Midbrain (tissue), 1 donor: ENCODE measurements at places on chromosomes 5 and 9.

DNA sequence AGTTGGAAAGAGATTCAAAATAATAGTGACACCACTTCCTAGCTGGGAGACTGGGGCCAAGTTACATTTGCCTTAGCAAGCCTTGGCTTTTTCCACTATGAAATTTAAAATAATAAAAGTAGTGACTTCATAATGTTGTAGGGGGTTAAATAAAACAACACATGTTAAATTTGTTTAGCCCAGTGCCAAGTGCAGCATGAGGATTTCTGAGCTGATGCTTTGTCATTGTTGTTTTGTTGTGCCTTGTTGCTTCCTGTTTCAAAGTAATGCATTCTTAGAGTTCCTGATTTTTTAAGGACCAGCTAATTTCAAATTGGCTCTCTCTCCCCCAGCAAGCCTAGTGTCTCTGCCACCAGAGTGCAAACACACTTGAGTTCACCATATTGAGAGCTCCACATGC is 270.7 kb upstream of the PAPPA start:
- no peak for DNase-seq

DNA sequence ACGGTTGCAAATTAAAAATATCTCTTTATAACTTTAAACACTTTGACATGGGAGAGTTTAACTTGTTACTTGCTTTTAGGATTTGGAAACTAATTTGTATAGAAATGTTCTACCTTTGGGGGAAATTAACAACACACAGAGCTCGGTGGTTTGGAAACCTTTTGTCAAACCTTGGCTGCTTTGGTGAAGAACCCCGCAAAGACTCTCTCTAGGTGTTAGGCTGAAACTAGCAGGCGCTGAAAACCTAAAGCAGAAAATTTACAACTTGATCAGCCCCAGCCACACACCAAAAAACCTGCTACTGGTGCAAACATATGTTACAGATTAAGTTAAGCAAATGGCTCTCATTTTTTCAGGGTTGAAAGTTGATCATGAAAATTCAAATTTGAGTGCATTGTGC is 25.8 kb downstream of the NR2F1 start:
- no peak for DNase-seq

- no peak for DNase-seq
Measured at GRCh38 chr5:177378884-177379883, 5.0 kb upstream of the SLC34A1 start.

DNA sequence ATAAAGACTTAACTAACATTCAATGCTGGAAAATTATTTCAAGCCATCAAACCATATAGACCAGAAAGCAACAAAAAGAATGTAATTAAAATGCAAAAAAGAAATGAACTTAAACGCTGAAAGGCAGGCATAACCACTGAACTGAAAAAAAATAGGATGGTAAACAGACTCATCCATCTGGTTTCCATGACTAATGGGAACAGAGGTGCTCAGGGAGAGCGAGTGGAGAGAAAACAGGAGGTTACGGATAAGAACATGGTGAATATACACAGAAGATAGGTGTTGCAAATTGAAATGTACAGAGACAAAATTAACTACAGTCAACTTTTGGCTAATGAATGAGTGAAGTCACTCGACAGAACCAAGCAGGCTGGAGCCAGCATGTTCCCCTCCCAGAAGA is 43.5 kb upstream of the RNF38 start:
- no peak for DNase-seq

- DNase-seq, result no peak
Measured at GRCh38 chr9:16143310-16143709, 590.5 kb downstream of the CCDC171 start.

DNA sequence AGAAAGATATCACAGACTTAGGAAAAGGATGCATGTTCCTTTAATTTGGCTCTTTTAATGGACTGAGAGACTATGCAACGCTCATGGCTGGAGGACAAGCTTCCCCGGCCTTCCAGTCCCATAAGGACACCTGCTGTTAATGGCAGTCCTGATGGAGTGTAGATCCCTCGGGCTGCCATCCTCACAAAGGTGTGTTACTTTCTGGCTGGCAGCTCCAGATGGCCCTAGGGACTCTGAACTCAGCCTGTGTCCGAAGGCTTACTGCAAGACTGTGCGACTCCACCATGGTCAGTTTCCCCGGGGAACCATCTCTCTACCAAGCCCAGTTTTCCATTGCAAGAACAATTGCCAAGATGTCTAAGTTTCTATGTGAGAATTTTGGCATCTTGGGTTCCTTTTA is 25.5 kb upstream of the KCNIP1 start:
- DNase-seq, result no peak

DNA sequence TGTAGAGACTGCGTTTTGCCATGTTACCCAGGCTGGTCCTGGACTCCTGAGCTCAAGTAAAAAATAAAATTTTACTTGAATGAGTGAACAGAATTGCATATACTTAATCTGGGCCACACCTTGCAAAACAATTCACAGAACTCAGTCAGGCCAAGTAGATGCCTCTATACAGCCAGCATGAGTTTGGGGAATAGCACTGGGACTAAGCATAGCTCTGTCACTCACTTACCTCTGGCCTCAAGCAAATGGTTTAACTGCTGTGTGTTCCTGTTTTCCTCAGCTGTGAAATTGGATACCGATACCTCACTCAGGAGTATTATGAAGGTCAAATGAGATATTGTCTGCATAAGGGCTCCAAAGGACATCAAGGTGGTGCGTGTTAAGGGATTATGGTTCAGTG is 10.9 kb upstream of the FRMPD1 start:
- DNase-seq, result no peak

DNA sequence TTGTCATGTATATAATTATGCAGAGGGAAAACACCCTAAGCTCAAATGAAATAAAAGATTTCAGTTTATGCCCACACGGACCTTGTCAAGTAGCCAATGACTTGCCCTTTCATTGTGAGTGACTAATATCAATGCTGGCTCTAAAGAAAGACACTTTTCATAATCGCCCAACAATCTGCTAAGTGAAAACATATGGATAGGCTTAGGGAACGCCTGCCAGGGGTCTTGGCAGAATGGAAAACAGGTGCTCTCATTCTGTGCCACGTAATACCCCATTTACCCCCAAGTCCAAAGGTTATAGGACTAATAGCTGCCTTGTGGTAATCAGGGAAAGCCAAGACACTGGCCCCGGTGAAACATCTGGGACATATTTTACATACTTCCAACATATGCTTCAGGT is 157.7 kb downstream of the SLF1 start:
- DNase-seq, result no peak

- DNase-seq, result no peak
Measured at GRCh38 chr5:174777111-174777510, 52.7 kb downstream of the MSX2 start.

- DNase-seq, result no peak
Measured at GRCh38 chr5:143006501-143006900, 236.3 kb downstream of the ARHGAP26 start.

DNA sequence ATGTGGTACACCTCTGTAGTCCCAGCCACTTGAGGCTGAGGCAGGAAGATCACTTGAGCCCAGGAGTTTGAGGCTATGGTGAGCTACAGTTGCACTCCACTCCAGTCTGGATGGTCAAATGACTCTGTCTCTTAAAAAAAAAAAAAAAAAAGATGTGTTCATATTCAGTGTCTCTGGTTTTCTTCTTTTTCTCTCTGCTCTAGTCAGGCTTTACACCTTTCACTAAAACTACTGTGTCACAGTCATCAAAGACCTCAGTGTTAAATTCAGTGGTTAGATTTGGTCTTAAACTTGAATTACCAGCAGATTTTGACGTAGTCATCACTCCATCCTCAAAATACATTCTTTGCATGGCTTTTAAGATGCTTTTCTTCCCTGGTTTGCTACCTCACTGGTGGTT is 28.8 kb downstream of the NAA35 start:
- no peak for DNase-seq

DNA sequence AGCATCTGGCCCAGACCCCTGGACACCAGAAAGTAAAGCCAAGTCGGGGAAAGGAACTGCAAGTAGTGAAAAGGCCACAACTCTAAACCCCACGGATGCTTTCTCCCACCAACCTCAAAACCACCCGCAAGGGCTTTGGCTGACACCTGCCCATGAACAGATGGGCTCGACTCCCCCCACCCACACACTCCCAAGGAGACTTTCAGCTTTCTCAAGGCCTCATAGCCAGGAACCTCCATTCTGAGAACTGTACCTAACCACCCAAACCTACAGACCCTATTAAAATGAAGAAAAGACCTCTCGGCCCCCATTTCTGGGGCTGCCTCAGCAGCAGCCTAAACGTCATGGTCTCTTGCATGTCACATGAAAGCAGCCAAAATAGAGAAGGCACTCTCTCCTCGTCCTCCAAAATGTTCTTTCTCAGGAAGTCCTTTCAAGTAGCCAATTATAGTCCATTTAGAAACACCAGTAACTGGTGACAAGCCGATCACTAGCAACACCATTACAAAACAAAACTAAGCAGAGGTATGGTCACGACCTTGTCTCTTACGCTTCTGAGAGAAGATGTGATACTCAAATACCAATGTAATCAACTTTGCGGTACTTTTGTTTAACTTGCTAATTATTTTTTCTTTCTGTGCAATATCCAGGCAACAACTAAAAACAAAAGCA is 2.9 kb downstream of the B4GALT1 start:
- peak; percentile 15 for DNase-seq

DNA sequence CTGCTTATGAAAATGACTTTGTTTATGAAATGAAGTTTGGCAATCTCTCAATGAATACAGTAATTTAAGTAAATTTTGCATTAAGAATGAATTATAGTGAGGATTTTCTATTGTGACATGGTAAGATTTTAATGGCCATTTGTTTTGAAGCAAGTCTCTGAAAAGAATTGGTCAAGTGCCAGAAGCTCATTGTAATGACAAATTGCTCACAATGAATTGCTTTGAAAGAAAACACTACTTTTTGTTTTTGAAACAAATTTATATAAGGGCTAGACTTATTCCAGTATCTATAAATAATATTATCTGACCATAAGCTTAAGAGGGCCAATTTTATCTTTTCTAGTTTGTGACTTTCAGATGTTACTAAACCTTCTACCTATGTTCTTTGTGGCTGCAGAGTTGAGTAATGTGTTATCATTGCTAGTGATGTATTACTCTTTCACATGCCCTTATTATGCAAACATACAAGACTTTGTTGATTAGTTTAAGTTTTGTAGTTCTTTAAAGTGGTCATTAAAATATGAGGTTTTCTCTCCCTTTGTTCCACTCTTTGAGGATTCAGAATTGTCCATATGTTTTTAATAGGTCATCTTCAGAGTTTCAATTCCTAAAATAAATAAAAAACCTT is 93.0 kb upstream of the ZNF608 start:
- peak; percentile 33 for DNase-seq

- DNase-seq, result no peak
Measured at GRCh38 chr9:36928670-36929349, 105.3 kb downstream of the PAX5 start.

DNA sequence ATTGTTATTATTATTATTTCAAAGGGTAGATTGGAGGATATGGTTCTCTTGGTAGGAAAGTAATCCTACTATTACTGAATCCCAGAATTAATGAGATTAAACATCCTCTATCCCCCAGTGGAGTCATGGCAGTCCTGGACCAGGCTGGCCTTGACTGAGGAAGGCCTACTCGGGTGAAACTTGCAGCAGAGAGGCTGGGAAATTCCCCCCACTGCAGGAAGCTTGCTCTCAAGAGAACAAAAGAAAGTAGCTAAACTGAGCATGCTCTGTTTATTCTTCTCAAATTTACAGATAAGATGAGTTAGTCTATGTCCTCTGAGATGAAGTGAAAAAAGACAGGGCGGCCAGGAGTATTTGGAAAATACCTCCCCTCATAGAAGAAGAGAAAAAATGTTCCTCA is 233.9 kb upstream of the RPS23 start:
- DNase-seq, result no peak

GRCh38 chr9:2787065-2787464 is 56.8 kb downstream of the PUM3 start:
- no peak for DNase-seq

- no peak for DNase-seq
Measured at GRCh38 chr9:110276781-110277180, 20.5 kb upstream of the TXN start.

- DNase-seq, result no peak
Measured at GRCh38 chr9:29773676-29774075, 2200.4 kb upstream of the C9orf72 start.

- no peak for DNase-seq
Measured at GRCh38 chr5:83526289-83526688, 54.7 kb downstream of the VCAN start.

- DNase-seq, result no peak
Measured at GRCh38 chr5:74185599-74185998, 454.9 kb downstream of the ENC1 start.

GRCh38 chr5:57853929-57854697 is 371.5 kb upstream of the ACTBL2 start:
- no peak for DNase-seq

DNA sequence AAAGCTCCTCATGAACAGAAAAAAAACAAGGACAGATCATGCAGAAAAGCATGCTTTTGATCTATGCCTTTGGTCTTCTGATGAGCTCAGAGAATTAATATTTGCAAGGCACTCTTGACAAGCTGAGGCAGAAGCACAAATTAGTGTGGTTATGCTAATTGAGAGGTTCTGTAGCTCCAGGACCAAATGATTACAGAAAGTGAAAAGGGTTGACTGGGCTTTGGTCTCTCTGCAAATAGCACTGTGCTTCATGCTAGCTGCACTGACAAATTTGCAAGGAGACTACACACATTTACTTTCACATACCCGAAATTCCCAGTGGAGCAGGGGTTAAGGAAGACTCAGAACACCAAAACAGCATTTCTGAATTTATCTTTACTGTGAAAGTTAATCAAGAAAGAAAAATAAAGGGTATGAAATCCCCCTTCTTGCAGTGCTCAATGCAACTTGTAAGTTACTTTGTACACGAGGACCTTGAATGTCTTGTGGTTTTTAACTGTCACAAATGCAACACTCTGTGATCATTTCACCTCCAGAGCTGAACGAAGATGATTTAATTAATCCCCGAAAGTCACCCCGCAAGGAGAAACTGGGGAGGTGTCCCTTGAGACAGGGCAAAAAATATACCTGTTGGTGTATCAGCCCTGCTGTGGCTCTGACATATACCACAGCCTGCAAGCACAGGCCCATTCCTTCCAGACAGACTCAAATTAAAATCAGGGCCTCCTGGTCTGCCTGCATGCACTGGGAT is 11.9 kb downstream of the RAPGEF1 start:
- no peak for DNase-seq

- DNase-seq, result no peak
Measured at GRCh38 chr5:81762401-81762800, 11.5 kb upstream of the SSBP2 start.

- DNase-seq, result no peak
Measured at GRCh38 chr9:74413876-74414275, 83.3 kb upstream of the RORB start.

- no peak for DNase-seq
Measured at GRCh38 chr5:7597059-7597642, 201.2 kb downstream of the ADCY2 start.
